ENCODE measurements at places on chromosomes 12 and 14.

DNA sequence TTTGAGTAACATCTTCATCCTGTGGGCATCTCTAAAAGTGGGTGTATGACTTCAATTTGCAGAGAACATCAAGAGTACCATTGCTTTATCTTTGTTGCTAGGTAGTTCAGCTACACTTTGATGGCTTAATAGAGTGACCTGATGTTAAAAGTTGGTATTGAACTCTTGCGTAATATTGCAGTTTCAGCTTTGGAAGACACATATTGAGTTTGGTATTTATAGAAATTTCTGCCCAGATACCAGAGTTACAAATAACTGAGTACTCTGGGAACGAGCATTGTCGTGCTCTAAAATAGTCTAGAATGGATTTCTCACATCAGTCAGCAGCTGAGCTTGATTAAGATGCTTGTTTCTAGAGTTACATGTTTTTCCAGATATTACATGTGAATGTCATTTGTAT, 24.8 kb upstream of the AKAP5 start:
- no peak for DNase-seq
- H3K36me3 ChIP-seq = peaks cover 10% of the 10 kb centered on the region
- H3K4me3 ChIP-seq = no peak overlapping the region
- peaks cover 28% of the 10 kb centered on the region for H3K4me1 ChIP-seq

GRCh38 chr12:1203735-1204019, 212.7 kb downstream of the ERC1 start:
- H3K27ac ChIP-seq = no peak overlapping the region
- no peaks in the 10 kb centered on the region for H3K27me3 ChIP-seq
- no peak for DNase-seq
- H3K4me1 ChIP-seq = no peaks in the 10 kb centered on the region
- no peaks in the 10 kb centered on the region for H3K36me3 ChIP-seq

GRCh38 chr12:92059960-92060359, 85.7 kb downstream of the BTG1 start:
- DNase-seq = no peak
- no peaks in the 10 kb centered on the region for H3K36me3 ChIP-seq
- H3K27ac ChIP-seq = no peak overlapping the region
- peaks cover 7% of the 10 kb centered on the region for H3K4me1 ChIP-seq
- no peaks in the 10 kb centered on the region for H3K27me3 ChIP-seq
- no peak overlapping the region for H3K4me3 ChIP-seq

- no peaks in the 10 kb centered on the region for H3K36me3 ChIP-seq
- H3K4me1 ChIP-seq = no peaks in the 10 kb centered on the region
- H3K27me3 ChIP-seq = no peaks in the 10 kb centered on the region
- H3K27ac ChIP-seq = no peak overlapping the region
- DNase-seq = no peak
These were observed 155.5 kb upstream of the KRR1 start for GRCh38 chr12:75666939-75667334.

DNA sequence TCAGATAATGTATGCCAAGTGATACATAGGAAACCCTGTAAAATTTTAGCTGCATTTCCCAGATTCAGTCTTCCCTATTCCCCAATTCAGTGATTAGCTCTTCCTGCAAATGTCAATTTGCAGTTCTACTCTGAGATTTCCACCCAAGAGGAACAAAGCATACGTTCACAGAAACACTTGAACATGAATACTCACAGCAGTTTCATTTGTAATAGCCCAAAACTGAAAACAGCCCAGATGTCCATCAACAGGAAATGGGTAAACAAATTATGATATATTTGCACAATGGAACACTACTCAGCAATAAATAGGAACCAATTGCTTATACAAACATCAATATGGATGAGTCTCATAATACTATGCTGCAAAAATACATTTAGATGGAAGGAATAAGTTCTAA, 194.2 kb downstream of the GXYLT1 start:
- no peaks in the 10 kb centered on the region for H3K4me1 ChIP-seq
- no peaks in the 10 kb centered on the region for H3K36me3 ChIP-seq
- no peaks in the 10 kb centered on the region for H3K27me3 ChIP-seq
- no peak overlapping the region for H3K4me3 ChIP-seq
- H3K27ac ChIP-seq = no peak overlapping the region

All from natural killer cell (primary cell).